ENCODE measurements at places on chromosomes 5 and 9.

GRCh38 chr5:172878933-172879752, 45.1 kb downstream of the ERGIC1 start:
- DNase-seq = no peak

GRCh38 chr5:97525780-97526179, 342.7 kb upstream of the RIOK2 start:
- no peak for DNase-seq

GRCh38 chr5:109989994-109990722, 300.4 kb downstream of the MAN2A1 start:
- no peak for DNase-seq

- no peak for DNase-seq
Measured at GRCh38 chr9:36800455-36800854, 227.8 kb downstream of the MELK start.

- DNase-seq = no peak
Measured at GRCh38 chr5:142437563-142437962, 112.7 kb upstream of the SPRY4 start.

GRCh38 chr5:34804913-34805312, 34.1 kb upstream of the TTC23L start:
- DNase-seq = no peak

DNA sequence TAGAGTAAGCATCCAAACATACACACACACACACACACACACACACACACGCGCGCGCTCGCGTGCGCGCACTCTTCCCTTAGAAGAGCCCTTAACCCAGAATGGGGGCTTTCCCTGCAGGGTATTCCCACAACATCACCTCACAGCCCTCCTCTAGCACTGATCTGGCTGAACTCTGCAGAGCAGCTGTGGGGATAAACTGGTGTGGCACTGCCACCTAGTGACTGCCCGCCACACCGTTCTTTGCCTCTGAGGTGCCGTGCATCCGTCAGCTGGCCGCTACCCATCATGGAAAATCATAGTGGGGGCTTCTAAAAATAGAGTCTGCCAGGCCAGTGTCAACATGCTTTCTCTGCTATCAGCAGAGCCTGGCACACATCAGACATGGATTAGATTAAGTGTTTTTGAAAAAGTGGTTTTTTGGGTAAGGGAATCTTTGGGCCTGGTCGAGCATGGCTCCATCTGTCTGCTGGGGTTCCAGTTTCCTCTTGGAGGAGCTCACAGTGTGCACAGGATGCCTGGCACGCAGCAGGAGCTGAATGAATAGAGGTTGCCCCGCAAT, 88.1 kb downstream of the KCNN2 start:
- DNase-seq = peak; percentile 60

GRCh38 chr5:138366632-138367382, 14.3 kb downstream of the KDM3B start:
- no peak for DNase-seq

- no peak for DNase-seq
Measured at GRCh38 chr9:134066526-134066912, 1.3 kb downstream of the BRD3 start.

GRCh38 chr5:51225789-51226742, 157.2 kb upstream of the ISL1 start:
- no peak for DNase-seq

DNA sequence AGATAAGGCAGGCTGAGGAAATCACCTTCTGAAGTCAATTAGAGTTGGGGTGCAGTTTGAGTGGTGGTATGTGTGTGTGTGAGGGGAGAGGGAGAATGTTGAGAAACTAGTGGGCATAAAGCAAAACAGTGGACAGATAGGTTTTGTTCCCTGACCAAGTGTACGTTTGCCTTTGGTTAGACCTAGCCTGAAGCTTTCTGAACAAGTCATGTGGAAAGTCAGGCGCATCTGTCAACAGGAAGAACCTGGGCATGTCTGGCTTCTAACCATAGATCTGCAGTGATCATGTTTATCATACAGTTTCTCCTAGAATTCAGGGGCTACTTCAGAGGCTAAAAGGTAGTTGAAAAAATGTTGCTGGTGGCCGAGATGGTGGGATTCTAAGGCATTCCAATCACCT, 143.2 kb upstream of the PCA3 start:
- no peak for DNase-seq

DNA sequence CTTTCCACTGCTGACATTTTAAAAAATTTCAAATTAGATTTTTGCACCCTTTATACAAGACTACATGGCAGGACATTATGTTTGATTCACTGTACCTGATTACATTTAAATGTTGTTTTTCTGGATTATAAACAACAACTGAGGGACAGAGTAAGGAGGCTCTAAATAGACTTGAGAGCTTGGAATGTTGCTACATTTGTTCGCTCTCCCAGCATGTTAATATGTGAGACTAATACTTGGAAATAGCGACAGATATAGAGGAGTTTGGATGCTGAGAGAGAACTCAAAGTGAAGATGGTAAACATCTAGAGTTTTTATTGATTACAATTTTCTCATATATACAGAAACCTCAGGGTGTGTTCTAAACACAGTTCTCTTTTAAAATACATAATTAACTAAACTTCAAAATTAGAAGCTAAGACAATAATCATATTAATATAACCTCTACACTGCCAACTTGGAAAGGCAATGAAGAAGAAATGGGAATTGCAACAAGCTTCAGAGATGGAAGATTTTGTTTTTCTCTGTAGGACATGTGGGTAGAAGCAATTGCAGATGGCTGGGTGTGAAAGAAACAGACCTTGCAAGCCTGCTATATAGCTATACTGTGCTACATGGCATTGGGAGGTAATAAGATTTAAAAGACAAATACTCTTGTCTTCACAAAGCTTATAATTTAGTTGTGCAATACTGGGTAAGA, 1.4 kb upstream of the NDFIP1 start:
- DNase-seq = no peak

DNA sequence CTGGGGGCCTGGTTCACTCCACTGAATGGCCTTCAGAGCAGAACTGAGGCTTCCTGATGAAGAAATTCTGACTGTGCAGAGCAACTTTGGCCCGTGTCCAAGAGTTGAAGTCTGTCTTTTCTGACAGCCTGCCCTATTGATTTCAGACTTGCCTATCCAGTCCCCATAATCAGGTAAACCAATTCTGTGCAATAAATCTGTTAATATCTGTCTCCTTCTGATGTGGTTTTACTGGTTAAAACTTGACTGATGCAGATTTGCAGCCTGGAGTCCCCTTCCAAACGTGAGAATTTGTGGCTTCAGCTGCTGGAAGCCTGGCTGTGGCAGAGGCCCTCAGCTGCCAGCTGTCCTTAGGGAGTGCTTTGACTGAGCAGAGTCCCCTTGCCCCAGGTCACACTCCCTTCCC, 283.9 kb upstream of the ANKRD55 start:
- DNase-seq = no peak

- peak; percentile 0 for DNase-seq
Measured at GRCh38 chr9:93268551-93269314, 84.8 kb downstream of the WNK2 start.

DNA sequence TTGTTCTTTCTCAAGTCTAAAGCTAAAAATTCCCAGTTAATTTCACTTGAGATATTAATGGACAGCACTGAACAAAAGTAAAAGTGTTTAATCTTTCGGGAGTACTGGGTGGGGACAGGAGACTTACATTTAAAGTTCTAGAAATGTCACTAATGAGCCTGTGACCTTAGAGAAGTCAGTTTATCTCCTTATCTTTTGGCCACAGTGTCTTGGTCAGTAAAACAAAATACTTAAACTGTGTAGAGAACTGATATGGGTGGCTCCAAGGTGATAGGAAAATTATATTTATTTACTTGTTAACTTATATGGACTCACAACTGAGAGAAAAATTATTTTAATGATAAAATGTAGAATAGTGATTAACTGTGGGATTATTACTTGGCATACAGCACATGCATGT, 8.9 kb downstream of the IPO11 start:
- no peak for DNase-seq
